ENCODE measurements at places on chromosomes 5 and 9.

DNA sequence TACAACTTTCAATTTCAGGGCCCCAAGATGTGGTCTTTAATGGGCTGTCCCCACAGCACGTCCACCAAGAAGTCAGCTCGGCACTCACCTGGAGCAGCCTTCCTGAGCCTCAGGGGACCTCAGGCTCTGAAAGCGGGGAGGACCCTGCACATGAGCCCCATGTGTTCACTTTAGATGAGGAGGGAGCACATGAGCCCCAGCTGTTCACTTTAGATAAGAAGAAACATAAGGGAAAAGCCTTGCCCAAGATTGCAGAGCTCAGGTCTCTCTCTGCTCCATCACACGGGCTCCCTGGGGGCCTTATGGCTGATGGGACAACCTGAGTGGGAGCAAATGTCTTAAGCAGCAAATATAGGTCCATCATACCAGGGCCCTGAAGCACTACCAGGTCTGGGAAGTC lies 56.4 kb downstream of the NIPSNAP3B start:
- DNase-seq, result no peak

DNA sequence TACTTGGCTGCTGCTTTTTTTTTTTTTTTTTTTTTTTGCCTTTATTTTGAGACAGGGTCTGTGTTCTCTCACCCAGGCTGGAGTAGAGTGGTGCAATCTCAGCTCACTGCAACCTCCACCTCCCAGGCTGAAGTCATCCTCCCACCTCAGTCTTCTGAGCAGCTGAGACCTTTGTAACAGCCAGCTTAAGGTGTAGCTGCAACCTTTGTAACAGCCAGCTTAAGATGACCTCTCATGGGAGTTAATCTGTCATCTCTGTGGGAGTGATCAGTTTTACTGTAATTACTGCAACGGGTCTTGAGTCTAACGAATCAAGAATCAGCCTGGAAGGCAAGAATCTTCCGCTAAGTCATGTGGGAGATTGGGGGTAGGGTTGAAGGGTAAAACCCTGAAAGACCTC lies 31.6 kb upstream of the SNX2 start:
- no peak for DNase-seq

- DNase-seq, result peak; percentile 66
Measured at GRCh38 chr5:109690975-109691574, 1.3 kb downstream of the MAN2A1 start.

DNA sequence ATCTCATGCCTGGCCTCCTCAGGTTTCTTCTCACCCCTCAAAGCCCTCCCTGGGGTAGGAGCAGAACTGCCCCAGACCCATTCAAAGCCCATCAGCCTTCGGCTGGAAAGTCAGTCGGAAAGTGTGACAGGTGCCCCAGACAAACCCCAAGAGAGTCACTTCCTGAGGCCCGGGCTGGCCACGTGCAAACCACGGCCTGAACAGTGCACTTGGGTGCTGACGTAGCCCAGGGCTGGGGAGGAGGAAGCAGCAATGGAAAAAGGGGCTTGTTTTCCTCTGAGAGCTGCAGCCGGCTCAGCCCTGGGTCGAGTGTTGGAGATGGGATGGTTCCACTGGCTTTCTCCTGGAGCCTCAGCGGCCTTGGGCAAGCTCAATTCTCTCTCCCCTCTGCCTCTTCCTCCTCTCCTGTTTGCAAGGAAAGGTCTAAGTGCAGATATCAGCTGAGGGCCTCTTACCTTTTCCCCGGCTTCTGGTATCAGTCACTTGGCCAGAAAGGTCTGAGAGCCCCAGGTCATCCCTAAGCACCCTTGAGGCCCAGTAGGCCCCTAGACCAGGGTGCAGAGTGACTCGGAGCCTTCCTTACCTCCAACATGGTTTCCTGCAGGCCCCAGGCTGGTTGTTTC lies 5.9 kb upstream of the EGR1 start:
- DNase-seq, result no peak

- DNase-seq, result peak; percentile 46
Measured at GRCh38 chr5:130720355-130720754, 444.7 kb downstream of the HINT1 start.

DNA sequence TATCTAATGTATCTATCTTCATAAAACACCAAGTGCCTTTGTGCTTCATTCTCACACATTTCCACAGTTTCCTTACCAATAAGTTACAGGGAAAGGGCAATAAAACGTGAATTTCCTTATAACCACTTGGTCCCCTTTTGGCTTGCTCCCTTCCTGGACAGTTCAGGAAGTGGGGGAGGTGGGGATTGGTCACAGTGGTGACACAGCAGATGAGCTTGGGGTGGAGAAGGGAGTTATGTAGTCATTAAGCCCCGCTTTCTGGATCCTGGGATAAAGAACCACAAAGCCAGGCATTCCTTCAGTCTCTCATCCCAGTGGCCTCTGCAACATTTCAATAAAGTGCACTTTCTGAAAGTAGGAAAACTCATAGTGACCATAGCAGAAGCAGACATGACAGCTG lies 47.1 kb upstream of the FYB1 start:
- DNase-seq, result no peak

- no peak for DNase-seq
Measured at GRCh38 chr9:110691002-110691549, 22.5 kb downstream of the MUSK start.

- no peak for DNase-seq
Measured at GRCh38 chr5:160318409-160318808, 6.0 kb upstream of the CCNJL start.

- DNase-seq, result no peak
Measured at GRCh38 chr5:125612776-125613175, 810.4 kb upstream of the GRAMD2B start.

DNA sequence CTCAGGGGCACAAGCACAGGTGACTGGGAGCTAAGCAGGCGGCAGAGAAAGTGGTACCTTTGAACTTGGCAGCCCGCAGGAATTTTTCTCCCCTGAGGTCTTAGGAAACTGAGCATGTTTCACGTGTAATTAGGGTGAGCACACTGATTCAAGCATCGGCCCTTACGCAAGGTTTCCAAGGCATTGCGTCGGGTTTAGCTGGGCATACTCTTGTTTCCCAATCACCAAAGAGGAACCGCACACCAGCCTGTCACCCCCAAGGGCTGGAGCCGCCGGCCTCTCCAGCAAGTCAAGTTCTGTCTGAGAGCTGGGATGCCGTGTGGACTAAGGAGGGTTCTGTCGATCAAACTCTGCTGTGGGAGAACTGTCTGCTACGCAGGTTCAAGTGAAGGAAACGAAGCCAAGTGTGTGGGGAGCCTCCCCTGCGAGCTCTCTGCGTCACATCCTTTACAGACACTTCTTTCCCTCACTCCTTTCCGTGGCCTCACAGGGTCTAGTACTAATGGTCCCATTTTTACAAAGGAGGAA lies 53.0 kb downstream of the ERGIC1 start:
- DNase-seq, result no peak
